ENCODE measurements at places on chromosomes 13 and 19.

DNA sequence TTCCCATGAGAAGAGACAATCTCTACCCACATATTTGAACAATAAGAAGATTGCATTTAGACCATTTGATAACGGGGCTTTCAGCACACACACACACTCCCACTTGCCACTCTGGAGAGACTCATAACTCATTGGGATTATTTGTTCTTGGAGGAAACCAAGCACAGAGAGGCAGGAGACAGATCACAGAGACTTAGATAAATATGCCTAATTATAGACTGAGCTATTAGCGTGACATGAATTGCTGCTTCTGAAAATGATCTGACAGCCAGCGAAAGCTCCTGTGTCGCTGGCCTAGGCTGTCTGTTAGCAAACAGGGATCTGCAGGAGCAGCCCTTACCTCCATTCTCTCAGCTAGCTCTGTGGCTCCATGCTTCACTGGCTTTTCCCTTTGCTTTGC lies 111.4 kb downstream of the CCNA1 start:
- no peak for DNase-seq

GRCh38 chr19:11423164-11423790 lies 4.2 kb upstream of the RGL3 start:
- no peak for DNase-seq

DNA sequence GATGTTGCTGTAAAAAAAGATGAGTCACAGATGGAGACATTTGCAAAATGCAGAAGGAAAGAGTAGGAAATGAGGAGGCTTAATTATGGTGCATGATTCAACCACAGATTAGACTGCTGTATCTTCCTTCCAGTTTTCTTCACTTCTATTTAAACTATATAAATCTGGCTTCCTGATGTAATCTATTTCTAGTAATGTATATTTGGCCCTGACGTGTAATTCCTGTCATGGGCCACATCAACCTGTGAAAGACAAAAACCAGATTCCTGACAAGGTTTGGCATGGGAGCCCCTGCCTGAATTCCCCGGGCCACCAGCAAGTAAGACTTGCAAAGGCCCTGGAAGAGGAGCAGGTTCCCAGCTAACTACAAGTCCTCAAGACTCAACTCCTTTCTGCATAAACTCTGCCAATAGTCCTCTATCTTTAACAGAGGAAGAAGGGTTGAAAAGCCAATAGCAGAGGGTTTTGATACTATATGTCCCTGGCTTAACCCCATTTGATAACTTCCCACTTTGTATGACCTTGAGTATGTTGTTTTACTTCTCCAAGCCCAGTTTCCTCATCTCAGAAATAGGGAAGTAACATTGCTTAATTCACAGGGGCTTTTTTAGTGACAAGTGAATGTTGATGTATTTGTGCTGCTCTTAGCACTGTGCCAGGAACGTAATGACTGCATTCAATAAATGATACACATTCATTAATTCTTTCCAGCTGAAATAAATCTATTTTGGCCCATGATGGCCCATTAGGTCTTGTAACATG lies 172.7 kb downstream of the SPRY2 start:
- no peak for DNase-seq

- DNase-seq: no peak
Measured at GRCh38 chr19:18941628-18942354, 774 bp upstream of the HOMER3 start.

DNA sequence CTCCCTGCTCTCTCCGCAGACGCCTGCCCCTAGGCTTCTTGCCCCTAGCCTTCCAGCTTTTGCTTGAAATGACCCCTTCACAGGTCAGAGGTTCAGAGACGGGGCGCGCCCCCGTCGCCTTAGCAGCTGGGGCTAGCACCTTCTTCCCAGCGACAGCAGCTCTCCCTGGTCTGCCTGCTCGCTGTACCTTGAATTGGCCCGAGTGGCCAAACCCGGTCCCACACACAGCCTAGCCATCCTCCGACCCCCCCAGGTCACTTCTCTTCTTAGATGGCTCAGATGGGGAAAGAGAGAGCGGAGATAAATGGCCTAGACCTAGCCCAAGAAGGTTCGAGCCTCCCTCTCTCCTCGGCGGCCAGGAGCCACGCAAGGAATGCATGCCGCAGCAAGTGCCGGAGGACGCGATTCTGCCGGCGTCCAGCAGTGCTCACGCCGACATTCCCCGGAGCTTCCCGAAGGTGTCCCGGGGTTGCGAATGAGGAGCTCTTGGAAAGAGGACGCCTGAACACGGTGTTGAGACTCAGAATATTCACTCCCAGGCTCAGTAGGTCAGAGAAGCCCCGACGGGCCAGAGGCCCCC lies 1.3 kb downstream of the CDX2 start:
- DNase-seq: no peak

GRCh38 chr13:40558656-40559055 lies 107.8 kb downstream of the FOXO1 start:
- no peak for DNase-seq

GRCh38 chr19:49895566-49896297 lies 955 bp downstream of the IL4I1 start:
- DNase-seq: no peak

- DNase-seq: no peak
Measured at GRCh38 chr13:34421347-34421719, 520.7 kb upstream of the NBEA start.

DNA sequence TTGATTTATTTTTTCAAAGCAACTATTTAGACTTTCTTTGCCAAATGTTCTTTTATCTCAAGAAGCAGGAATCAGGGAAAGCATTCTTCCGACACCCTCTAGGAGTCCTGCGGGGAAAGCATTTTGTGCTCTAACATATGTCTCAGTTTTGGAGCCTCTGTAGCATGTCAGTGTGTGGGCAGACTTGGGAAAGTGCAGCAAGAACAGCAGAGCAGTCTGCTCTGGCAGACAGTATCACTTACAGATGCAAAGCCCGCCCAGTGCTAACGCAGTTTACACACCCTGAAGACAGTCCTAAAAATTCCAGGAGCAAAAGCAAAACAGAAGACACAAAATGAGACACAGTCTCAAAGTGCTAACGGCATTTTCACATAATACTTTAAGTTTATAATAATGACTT lies 393.5 kb downstream of the KLF12 start:
- no peak for DNase-seq

Data from left colon (tissue), 2 donors.